Neural progenitor cell (in vitro differentiated cells): ENCODE measurements at places on chromosomes 4 and X. TPM values are rescaled to one million over a fixed set of nuclear protein-coding genes. Genes with fewer than 3 reads are reported as not detected.

The DMD gene
- total RNA-seq = 27.1 and 30.6 TPM in 2 replicates

The PIN4 gene
- total RNA-seq = 21.6 and 21.7 TPM in 2 replicates

The LEF1 gene
- total RNA-seq = 15.0 and 19.4 TPM in 2 replicates

DNA sequence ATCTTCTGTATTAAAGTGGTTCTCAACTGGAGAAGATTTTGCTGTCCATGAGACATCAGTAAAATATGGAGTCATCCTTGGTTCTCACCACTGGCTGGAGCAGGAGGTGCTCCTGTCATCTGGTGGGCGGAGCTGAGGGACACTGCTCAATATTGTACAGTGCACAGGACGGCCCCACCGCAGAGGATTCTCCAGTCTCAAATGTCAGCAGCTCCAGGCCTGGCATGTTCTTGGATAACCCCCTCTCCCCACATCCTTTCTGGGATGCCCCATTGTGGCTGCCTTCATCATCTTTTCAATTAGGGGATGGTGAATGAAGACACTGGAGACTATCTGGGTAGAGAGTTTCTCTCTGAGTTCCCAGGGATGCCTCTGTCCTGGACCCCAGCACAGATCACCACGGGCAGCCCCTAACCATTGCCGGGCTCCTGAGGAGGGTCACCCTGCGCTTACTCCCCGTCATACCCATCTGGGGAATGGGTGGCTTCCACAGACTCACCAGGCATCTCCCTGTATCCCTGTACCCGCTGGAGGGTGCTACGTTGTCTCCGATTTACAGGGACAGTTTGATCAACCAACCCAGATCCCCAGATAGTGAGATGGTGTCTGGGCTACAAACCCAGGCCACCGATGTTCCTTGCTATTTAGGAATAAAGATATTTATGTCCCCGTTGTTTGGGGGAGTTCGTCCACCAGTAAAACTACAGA lies 21.9 kb upstream of the P2RY8 start:
- H3K27me3 ChIP-seq = no peaks in the 10 kb centered on the region
- H3K27ac ChIP-seq = no peak overlapping the region
- no peak for DNase-seq
- no peaks in the 10 kb centered on the region for H3K4me1 ChIP-seq
- no peaks in the 10 kb centered on the region for H3K36me3 ChIP-seq
- no peak overlapping the region for H3K4me3 ChIP-seq

DNA sequence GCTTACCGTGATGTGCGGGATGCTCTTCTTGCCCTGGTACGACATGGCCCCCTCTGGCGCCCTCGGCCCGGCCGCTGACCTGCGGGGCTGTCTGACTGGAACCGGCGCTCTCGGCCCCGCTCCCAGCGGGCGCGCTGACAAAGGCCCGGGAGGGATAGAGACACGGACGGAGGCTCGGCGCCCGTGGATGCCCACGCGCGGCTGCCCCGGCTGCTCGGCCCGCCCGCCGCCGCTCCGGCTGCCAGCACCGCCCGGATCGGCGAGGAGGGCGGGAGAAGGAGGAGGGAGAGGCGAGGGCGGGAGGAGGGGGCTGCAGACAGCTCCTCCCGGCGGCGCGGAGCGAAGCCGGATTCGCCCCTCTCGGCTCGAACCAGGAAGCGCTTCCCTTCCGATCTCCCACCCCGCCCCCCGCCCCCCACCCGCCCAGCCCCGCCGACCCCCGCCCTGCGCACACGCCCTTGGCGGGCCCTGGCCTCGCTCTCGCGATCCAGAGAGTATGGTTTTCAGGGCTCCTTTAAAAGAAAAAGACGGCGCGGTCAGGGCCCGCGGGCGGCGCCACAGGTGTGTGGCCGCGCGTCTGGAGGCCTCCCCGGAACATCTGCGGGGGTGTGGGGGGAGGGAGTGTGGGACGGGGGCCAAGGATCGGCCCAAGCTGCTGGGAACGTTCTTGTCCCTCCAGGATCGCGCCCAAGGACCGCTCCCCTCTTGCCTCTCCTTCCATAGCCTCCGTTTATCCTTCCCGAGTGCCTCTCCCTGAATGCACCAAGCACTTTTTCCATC lies 4.5 kb downstream of the CRMP1 start:
- peak overlapping the region; percentile 100 for H3K4me3 ChIP-seq
- H3K36me3 ChIP-seq = no peaks in the 10 kb centered on the region
- peaks cover 48% of the 10 kb centered on the region for H3K27me3 ChIP-seq
- DNase-seq = peak; percentile 92

DNA sequence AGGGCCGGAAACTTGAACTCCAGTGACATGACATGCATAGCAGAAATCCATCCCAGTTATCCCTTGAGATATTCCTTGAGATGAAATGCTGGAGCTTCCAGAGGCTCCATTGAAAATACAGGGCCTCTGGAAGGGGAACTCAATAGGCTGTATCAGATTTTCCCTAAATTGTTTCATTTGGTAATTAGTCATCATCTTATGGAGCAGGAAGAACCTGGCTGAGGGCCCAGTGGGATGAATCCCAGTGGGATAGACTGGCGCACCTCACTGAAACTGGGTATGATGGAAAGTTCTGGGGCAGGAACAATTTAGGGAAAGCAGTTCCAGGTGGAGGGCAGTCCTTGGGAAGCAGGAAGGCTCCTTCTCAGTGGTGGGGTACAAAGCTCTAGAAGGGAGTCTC lies 307.8 kb upstream of the DIPK2B start:
- no peaks in the 10 kb centered on the region for H3K4me1 ChIP-seq
- no peaks in the 10 kb centered on the region for H3K27me3 ChIP-seq
- H3K4me3 ChIP-seq = no peak overlapping the region
- H3K36me3 ChIP-seq = no peaks in the 10 kb centered on the region

DNA sequence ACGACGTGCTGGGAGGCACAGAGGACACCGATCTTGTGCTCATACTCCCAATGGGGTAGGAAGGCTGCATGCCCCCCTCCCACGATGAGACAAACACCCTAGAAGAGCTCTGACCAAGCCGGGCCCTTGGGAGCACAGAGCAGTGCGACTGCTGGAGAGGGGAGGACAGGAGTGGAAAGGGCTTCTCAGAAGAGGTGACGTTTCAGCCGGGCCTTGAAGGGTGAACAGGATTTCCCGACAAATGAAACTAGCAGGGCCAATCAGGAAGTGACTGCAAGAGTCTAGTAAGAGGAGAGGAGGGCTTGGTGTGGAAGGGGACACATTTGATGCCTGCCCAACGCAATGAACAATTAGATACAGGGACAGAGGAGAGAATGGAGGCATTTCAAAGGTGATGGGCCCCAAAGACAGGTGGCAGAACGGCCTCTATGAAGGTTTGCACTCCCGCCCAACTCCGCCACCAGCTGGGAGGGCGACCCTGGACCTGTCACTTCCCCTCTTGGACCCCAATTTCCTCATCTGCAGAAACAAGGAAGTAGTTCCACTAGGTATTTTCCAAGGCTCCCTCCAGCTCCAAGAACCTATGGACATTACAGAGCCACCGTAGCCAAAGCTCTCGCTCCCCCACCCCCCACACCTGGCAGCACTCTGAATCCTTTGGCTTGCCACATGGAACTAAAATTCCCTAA lies 3.9 kb downstream of the HCFC1 start:
- peak overlapping the region; percentile 80 for H3K4me3 ChIP-seq
- H3K4me1 ChIP-seq = peaks cover 18% of the 10 kb centered on the region
- DNase-seq = no peak
- no peaks in the 10 kb centered on the region for H3K27me3 ChIP-seq
- H3K27ac ChIP-seq = no peak overlapping the region
- H3K36me3 ChIP-seq = no peaks in the 10 kb centered on the region

GRCh38 chr4:133596459-133596858 lies 447.4 kb downstream of the PCDH10 start:
- no peak overlapping the region for H3K4me3 ChIP-seq
- H3K27me3 ChIP-seq = no peaks in the 10 kb centered on the region
- peak; percentile 11 for DNase-seq

DNA sequence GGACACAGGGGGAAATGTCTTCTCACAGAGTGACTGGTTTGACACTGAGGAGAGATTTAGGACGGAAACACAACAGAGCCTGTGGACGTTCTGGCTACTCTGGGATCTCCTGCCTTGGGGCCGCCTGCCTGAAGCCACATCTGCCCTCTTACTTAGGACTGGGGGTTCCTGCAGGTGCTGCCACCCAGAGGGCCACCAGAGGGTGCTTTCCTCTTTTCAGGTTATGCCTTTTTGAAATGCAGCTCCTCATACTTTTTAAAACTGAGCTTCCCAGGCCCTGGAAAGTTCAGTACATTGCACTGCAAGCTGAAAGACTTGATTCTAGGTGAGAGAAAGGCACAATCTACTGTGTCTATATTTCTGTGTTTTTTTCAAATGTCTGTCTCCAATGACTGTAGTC lies 92.2 kb upstream of the PGRMC2 start:
- peak; percentile 19 for DNase-seq
- no peak overlapping the region for H3K27ac ChIP-seq
- H3K4me1 ChIP-seq = no peaks in the 10 kb centered on the region
- no peaks in the 10 kb centered on the region for H3K36me3 ChIP-seq
- H3K4me3 ChIP-seq = no peak overlapping the region

DNA sequence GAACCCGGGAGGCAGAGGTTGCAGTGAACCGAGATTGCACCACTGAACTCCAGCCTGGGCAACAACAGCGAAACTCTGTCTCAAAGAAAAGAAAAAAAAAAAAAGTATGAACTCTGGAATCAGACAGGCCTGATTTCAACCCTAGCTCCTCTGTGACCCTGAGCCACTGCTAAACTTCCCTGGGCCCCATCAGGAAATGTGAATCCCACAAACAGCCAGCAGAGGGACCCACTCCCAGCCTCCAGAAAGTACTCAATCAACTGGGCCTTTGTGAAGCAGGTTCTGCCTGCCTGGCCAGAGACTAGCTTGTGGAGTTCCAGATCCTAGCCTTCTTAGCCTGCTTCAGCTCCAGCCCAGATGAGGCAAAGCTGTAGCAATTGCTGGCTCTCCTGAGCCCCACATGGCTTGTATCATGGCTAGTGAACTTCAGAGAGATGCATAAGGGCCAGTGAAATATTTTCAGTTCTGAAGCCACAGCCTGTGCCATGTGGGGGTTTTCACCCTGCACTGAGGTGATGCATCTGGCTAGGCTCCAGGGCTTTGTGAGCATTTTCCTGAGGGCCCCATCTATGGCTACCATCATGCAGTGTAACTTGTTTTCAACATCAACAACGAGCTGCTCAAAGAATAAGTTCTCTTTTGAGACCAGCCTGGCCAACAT lies 7.2 kb upstream of the IDS start:
- no peaks in the 10 kb centered on the region for H3K4me1 ChIP-seq
- DNase-seq = peak; percentile 62
- H3K27me3 ChIP-seq = no peaks in the 10 kb centered on the region
- H3K36me3 ChIP-seq = no peaks in the 10 kb centered on the region
- no peak overlapping the region for H3K4me3 ChIP-seq
- no peak overlapping the region for H3K27ac ChIP-seq

DNA sequence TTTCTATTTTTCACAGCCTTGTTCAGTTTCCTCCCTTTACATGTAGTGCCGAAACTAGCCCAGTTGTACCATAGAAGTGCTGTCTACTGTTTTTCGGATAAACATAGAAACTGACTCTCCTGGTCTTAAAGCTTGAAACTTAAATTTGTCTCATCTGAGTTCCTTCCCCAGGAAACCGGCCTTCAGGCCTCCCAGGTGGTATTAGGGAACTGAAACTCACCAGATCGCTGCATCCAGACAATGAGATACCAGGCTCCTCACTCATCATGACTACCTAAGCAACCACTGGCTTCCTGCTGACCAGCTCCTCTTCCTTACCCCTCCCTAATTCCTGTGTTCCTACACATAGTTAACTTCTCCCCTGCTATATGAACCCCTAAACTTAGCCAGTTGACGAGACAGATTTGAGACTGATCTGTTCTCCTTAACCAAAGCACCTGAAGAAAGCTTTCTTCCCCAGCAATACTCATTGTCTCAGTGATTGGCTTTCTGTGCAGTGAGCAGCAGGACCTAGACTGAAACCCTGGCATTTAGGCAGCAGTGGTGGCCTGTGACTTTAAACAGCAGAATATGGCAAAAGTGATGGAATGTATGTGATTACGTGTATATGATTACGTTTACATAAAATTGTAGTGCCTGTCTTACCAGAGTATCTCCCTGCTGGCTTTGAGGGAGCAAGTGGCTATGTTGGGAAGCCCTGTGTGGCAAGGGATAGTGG lies 959.1 kb upstream of the LCORL start:
- DNase-seq = no peak
- H3K4me3 ChIP-seq = no peak overlapping the region
- no peaks in the 10 kb centered on the region for H3K27me3 ChIP-seq
- no peak overlapping the region for H3K27ac ChIP-seq

DNA sequence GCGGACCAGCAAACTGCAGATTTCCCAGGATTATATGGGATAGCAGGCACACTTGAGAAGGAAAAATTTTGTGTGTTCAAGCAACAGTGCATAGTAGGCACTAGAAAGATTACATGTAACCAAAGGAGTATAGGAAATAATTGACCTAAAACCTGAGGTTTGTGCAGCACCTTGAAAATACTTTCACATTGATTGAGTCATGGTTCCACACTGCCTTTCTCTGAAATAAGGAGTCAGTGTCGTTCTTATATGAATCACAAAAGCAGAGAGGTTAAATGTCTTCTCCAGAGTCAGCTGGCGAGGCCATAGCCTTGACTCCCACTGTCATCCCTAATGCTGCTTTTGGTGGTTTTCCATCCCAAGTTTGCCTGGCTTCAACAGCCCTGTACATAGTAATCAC lies 138.9 kb downstream of the SOWAHB start:
- peaks cover 4% of the 10 kb centered on the region for H3K4me1 ChIP-seq
- no peak overlapping the region for H3K27ac ChIP-seq
- H3K4me3 ChIP-seq = no peak overlapping the region
- no peak for DNase-seq
- H3K36me3 ChIP-seq = no peaks in the 10 kb centered on the region
- no peaks in the 10 kb centered on the region for H3K27me3 ChIP-seq

DNA sequence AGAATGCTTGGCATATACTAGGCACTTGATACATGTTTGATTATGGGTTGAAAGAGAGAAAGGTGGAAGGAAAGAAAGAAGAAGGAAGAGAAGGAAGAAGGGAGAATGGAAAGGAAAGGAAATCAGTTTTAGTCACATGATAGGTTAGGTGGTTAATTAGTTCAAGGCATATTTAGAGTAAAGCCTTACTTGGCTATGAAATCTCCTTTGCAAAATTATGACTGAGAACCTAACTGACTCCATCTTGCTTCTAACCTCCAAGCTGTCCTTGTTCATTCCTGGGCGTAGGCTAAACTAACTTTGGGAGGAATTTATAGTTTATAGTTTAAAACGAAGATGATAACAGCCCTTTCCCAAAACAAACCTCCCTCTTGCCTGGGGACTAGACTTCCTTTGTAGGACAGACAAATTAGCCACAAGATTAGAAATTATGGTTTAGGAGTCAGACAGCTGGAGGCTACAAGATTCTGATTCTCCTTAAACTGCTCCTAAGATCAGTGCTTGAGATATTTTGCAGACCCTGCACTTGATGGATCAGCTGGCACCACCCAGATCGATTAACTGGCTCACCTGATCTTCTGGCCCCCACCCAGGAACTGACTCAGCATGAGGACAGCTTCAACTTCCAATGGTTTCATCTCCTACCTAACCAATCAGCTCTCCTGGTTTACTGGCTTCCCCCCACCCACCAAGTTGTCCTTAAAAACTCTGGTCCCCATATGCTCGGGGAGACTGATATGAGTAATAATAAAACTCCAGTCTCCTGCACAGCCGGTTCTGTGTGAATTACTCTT lies 55.0 kb downstream of the TXK start:
- no peak overlapping the region for H3K4me3 ChIP-seq
- H3K27ac ChIP-seq = no peak overlapping the region
- H3K36me3 ChIP-seq = no peaks in the 10 kb centered on the region
- H3K4me1 ChIP-seq = no peaks in the 10 kb centered on the region
- DNase-seq = no peak

- peak overlapping the region; percentile 95 for H3K27ac ChIP-seq
- no peaks in the 10 kb centered on the region for H3K36me3 ChIP-seq
- H3K4me1 ChIP-seq = peaks cover 11% of the 10 kb centered on the region
These were observed 569 bp downstream of the ARFIP1 start for GRCh38 chr4:152780267-152780778.
